ENCODE measurements at places on chromosomes 16 and 17.

- peak; percentile 84 for DNase-seq
Measured at GRCh38 chr17:7839190-7839875, 5.3 kb downstream of the KDM6B start.

DNA sequence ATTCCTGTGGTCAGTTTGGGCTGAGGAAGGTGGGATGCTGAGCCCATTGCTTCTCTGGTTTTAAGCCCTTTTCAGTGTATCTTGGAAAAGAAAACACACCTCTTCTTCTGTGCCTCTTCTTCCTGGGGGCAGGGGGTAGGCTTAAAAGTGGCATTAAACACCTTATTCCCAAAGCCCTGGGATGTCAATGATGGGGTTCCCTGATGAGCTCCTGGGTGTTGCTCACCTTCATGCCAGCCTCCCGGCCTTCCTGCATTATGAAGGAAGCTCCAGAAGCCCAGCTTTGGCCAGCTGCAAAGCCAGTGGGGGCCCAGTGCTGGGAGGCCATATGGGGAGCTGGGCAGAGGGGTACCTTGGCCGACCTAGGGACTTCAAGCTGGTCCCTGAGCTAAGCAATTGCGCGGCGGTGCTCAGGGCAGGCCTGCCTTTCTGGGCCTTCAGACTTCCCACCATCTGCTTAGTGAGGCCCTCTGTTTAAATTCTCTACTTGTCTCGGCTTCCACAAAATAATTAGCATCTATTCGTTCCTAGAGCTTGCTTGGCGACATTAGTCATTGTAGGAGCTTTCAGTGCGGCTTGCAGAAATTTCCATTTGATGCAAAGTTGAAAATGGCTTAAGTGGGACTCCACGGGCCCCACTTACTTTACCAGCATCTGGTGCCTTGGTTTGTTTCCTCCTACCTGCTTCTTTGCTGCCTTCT lies 121.7 kb upstream of the NLRP1 start:
- DNase-seq = peak; percentile 38

- no peak for DNase-seq
Measured at GRCh38 chr17:17258011-17258410, 21.0 kb upstream of the FLCN start.

GRCh38 chr16:67164599-67165061 lies at the start of gene HSF4:
TSS of gene HSF4 (plus strand) at chr16:67164745. CDS start at chr16:67164812, 67 bp downstream.
- no peak for DNase-seq

GRCh38 chr17:73783945-73784603 lies 139.8 kb upstream of the SDK2 start:
- no peak for DNase-seq

DNA sequence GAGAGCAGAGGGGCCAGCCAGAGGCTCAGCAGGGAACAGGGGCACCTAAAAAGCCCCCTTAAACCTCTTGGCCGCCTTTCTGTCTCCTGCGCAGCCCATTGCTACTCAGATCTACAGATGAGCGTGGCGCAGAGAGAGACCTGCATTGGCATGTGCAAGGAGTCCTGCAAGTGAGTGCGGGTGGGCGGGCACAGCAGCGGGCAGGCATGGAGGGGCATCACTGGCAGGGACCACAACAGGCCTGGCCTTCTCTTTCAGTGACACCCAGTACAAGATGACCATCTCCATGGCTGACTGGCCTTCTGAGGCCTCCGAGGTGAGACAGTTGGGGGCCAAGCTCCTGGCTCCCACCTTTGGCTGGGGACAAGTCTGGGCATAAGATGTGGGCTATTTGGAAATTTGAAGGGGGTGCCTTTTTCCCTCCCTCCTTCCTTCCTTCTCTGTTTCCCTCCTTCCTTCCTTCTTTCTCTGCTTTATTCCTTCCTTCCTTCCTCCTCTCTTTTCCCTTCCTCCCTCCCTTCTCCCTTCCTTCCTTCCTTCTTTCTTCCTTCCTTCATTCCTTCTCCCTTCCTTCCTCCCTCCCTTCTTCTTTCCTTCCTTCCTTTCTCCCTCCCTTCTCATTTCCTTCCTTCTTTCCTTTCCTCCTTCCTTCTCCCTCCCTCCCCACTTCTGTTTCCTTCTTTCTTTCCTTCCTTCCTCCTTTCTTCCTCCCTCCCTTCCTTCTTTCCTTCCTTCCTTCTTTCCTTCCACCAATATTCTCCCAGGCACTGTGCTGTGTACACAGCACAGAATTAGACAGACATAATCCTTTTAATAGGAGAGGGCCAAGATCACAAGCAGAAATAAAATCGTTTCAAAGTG lies 75.2 kb downstream of the SCNN1B start:
- DNase-seq = no peak

DNA sequence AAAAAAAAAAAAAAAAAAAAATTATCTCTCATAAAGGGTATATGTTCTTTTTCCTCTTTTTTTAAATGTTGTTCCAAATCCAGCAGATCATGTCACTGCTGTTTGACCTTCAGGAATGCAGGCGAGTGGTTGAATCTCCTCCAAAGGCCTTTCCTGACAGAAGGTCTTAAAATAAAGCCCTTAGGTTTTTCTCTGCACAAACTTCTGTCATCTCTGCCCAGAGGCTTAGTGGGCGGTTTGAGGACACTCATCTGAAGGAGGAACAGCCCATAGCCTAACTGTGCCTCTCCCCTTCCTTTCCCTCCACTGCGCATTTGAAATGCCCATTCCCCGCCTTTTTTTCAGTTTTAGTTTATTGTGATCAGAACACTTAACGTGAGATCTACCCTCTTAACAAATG lies 270.2 kb downstream of the TMEM114 start:
- no peak for DNase-seq

- no peak for DNase-seq
Measured at GRCh38 chr16:85573696-85574641, 39.2 kb upstream of the GSE1 start.

DNA sequence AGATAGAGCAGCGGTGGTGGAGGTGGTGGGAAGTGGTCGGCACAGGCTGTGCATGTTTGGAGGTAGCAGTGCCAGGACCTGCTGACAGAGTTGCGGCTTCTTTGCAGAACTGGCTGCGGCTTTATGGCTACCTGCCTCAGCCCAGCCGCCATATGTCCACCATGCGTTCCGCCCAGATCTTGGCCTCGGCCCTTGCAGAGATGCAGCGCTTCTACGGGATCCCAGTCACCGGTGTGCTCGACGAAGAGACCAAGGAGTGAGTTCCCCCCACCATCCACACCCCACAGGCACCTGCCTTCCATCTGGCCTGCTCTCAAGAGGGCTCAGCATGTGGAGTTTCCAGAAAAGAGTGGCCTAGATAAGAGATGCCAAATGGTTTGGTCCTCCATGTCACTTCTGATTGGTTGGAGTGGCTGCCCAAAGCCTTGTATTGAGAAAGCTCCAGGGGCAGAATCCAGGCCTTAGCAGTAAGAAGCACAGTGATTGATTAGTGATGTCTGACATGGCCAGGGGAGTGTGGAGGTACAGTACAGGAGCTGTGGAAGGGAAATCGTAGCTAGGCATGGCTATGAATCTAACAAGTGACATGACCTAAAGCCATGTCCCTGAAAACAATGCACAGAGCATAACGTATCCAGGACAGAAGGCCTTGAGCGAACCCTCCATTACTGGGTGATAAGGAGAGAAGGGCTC lies 12.0 kb downstream of the MMP15 start:
- no peak for DNase-seq

DNA sequence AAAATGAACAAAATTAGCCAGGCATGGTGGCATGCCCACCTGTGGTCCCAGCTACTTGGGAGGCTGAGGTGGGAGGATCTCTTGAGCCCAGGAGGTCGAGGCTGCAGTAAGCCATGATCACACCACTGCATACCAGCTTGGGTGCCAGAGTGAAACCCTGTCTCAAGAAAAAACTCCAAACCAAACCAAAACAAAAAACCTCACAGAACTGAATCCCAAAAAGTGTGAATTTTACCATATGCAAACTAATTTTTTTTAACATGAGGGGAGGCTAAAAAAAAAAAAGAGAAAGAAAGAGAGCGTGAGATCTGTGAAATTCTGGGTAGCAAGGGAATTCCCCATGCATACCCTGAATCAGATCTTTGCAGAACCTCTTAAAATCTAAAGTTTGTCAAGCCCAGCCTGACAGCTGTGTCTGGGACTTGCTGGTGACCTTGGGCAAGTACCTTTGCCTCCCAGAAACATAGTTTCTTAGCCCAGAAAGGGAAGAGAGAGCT lies 17.1 kb upstream of the CDH1 start:
- no peak for DNase-seq

GRCh38 chr17:34843682-34844081 lies 117.6 kb downstream of the CCT6B start:
- no peak for DNase-seq

DNA sequence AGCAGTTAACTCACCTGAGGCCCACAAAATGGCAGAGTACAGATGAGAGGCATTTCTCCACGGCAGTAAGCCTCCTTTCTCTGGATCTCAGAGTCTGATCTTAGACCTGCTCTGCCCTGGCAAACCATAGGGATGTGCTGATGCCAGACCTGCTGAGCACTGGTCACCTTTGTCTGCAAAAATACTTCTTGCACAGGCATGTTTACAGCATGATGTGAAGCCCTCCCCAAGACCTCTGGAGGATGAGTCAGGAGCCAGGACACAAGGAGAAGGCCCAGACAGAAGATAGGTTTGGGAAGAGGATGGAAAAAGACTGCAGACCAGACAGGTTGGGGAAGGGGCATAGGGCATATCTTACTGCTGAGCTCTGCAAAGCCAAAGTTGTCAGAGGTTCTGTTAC lies 426.6 kb downstream of the PMP22 start:
- no peak for DNase-seq

DNA sequence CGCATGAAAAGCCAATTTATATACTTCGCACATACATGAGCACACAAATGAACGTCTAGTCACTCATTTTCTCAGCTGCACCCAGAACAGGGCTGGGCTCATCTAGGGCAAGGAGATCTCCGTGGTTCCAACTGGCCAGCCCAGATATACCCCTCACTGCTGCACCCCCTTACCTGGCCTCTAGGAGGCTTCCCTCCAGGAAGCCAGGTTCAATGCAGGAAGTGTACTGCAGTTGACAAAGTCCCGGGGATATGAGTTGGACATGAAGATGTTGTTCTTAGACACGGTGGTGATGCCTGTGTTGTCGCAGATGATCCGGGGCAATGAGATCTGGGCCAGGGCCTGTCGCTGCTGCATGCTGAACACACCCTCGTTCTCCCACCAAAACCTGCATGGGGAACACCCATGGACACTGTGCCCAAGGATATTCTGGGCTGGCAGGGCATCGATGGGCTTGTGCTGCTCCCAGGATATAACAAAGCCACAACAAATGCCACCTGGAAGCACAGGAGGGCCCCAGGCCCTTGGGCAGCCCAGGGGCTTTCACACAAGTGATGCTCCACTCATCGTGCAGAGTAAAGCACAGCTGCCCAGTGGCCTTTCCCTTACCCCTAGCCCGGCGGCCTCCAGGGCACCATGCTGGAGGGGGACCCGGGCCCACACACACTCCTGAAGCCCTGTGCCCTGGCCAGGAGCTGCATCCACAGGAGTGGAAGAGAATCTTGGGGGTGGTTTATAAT lies 10.1 kb downstream of the MPO start:
- DNase-seq = no peak

DNA sequence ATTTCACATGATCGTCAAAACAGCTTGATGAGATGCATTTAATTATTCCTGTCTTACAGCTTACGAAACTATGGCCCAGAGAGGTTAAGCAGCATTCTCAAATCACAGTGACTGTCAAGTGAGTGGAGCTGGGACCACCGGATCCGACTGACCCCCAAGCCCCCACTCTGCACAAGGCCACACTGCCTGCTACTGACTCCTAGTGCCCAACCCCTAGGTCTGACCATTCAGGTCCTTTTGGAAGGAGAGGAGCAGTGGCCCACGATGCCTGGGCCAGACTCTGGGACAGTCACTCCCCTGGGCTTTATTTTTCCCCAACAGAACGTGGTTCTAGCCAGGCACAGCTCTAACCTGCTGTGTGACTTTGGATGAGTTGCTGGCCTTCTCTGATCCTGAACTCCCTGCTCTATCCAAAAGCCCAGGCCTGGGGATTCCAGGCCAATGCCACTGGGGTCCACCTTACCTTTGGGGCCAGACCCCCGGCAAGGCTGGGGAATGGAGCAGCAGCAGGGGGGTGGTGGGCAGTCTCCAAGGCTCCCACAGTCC lies 9.9 kb downstream of the TSPOAP1 start:
- peak; percentile 51 for DNase-seq

DNA sequence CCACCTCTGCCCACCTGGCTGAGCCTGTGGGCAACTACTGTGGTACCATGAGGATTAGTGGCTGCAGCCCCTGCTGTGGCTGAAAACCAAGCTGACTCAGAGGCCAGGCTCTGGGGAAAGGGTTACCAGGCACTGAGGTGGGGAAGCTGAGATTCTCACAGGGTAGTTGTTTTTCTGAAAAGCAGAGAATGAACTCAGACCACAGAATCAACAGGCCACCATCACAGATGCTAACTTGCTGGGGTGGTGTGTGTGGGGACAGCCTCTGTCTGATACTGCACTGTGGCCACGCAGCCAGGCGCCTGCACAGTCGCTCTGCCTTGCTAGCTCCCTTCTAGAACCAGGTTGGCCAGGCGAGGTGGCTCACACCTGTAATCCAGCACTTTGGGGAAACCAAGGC lies 28.8 kb downstream of the NPLOC4 start:
- DNase-seq = no peak

DNA sequence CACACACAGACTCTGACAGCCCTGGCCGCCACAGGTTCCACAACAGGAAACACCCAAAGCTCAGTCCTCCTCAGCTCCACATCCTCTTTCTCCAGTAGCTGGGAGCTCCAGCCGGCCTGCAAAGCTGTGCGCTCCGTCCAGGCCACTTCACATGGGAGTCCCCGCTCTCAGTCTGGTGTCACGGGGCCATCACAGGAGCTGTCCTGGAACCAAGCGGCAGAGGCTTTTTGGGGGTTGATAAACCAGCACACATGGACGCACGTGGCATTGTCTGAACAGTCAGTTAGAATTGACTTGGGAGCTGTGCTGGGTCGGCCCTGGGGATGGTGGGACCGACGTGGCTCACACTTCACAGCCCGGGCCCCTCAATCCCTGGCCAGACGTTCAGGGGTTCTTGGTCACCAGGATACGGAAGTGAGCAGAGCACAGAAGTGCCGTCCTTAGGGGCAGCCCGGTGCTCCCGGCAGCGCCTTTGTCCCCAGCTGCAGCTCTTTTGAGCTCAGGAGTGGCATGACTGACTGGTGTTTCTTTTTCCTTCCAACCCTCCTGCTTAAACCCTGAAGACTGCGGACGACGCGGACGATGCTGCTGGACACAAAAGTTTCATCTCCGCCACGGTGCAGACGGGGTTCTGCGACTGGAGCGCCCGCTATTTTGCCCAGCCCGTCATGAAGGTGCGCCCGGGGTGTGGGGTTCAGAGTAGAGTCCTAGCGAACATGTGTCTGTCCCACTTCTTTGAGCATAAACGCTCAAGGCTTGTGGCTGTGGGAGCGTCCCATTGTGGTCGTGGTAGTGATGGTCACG lies 66.6 kb upstream of the CHMP6 start:
- no peak for DNase-seq

All from islet precursor cell (in vitro differentiated cells).